NCI-H1105 treated with DMSO at 0.1 percent for 48 hours (cell line): ENCODE measurements at places on chromosomes 12 and 14.

GRCh38 chr14:56633544-56633943, 53.9 kb downstream of the TMEM260 start:
- no peak for DNase-seq

DNA sequence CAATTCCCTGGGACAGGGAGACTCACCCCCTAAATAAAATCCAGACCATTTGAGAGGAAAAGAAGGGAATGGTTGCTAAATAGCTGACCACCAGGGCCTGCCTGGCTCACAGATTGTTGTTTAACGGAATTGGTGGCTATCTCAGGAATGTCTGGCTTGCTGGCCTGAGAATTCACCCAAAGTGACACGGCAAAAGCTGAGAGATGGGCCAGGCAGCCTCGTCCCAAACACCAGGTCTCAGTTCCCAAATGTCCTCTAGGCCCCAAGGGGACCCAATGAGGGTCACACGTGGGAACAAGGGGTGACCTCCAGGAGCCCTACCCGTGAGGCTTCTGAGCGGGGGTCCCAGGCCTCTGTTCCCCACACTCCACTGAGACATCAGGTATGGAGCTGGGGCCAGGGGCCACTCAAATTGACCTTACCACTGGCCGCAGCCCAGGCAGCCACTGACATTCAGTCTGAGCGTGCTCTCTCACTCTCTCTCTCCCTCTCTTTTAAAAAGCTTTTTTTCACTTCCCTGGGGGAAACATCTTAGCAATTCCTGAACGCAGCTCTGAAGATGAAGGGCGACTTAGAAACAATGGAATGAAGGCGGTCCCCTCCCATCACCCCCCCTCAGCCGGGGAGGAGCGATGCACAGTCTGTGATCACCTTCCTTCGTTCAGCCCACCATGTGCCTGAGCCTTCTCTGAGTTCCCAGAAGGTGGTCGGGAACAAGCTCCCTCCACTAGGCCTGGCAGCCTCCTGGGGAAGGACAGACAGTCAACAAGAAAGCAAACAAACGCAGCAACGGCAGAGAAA, 131.2 kb downstream of the SCARB1 start:
- no peak for DNase-seq

- DNase-seq: no peak
These were observed 95.4 kb downstream of the DUSP16 start for GRCh38 chr12:12467264-12467663.

DNA sequence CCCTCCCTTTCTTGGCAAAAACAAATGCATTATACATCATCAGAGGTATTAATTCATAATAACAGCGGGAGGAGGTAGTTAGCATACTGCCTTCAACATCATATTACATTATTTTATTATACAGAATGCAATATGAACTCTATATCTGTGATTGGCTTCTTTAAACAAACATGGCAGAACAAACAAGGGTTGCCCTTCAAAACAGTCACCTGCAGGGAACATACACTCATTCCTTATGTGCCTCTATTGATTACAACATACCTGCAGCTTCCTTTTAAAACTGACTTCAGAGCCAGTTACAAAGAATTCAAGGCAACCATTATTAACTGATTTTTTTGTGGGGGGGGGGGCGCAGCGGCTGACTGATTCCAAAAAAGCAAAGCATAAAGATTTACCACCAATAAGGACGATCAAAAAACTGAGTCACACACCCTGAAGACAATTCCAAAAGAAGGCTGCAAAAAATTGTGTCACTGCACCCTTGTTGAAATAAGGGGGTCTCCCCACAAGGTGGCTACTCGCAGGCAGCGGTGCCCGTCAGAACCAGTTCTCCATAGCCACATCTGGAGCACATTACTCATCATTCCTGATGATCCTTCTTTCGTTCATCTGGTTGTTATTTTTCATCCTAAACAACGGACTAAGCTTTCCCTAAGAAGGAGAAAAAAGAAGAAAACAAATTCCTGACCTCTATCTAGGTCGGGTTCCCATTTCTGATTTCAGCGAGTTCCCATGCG, 51.8 kb downstream of the SMUG1 start:
- no peak for DNase-seq

DNA sequence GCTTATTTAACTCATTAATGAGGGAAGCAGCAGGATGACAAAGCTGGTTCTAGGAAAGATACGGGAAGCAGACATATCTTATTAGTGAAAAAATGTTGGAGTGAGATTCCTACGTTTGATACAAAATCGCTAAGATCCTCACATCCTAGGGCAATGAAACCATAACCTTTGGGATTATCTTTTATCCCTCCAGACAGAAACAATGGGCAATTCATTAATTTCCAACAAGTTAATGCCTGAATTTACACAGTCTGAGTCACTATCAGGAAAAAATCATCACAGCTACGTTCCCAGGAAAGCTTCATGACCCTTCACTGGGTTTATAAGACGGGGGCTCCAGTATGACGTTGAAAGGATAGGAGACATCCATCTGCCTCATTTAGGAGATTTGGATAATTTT, 45.0 kb downstream of the SLC24A4 start:
- DNase-seq: no peak

DNA sequence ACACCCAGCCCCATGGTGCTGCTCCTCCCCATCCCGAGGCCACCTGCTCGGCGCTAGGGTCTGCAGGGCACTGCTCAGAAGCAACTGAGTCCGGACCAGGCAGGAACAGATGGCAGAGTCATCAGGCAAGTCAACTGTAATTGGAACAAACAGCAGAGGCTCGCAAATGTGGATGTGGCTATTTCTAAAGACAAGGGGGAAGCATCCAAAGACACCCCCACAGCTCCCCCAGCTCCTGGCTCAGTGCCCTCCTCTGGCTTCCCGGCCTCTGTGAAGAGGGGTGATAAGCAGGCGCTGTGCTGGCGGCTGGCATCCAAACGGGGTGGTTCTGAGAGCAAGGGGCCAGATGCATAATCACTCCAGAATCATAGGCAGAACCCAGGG, 125.6 kb downstream of the PIWIL1 start:
- no peak for DNase-seq

DNA sequence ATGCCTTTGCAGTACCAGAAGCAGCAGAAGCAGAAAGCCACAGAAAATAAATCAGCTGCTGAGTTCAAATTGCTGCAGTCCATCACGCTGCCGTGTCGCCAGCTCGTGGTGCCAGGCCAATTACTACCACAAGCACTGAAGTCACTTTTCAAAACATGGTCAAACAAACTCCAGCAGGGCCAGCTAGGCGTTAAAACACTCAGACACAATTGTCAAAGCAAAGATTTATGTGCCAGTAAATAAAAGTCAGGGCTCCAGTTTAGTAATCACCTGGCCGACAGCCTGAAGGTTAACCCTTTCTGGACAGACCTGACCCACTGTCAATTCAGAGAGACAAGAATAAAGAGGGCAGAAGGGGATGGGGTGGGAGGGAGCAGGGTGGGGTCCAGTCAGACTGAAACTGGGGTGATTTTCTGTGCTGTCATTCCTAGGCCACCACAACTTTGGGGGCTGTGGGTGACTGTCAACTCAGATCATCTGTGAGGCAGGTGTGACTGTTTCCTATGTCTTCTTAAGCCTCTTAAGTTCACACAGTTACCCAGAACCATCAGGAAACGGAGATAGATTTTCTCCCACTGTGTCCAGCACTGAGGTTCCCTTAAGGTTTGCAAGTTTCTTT, 109.8 kb upstream of the FUT8 start:
- peak; percentile 85 for DNase-seq

- DNase-seq: no peak
These were observed 30.9 kb downstream of the NIN start for GRCh38 chr14:50800032-50800431.

DNA sequence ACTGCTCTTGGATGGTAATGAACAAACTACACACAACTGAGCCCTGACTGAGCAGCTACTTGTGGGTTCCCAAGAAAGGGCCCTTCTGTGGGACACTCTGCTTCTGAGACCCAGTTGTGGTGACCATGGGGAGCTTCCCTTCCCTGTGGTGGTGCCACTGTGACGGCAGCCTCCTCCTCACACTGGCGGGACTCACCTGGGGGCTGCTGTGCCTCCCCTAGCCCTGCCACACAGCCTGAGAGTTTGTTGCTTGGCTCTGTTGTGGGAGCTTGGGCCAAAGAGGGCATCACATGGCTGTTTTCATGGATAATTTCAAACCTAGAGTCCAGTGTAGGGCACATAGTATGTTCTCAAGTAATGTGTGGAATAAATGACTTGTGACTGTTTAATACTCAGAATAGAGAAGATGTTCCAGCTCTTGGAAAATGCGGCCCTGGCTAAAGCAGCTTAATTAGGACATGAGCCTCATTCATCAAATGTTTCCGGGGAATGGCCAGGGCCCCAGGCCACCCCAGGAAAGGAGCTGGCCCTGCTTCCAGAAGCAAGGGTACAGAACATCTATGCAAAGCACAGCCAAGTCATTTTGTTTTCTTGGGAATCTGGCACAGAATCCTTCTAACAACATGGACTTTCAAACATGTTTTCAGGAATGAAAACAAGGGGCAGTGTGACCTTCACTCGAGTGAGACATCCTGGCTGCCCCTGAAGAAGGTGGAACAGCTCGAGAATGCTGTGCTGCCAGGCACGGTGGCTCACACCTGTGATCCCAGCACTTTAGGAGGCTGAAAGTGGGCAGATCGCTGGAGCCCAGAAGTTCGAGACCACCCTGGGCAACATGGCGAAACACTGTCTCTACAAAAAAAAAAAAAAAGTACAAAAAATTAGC, 21.2 kb downstream of the ZFYVE21 start:
- DNase-seq: no peak

- DNase-seq: no peak
These were observed 60.3 kb upstream of the BCL2L14 start for GRCh38 chr12:12010277-12011039.

DNA sequence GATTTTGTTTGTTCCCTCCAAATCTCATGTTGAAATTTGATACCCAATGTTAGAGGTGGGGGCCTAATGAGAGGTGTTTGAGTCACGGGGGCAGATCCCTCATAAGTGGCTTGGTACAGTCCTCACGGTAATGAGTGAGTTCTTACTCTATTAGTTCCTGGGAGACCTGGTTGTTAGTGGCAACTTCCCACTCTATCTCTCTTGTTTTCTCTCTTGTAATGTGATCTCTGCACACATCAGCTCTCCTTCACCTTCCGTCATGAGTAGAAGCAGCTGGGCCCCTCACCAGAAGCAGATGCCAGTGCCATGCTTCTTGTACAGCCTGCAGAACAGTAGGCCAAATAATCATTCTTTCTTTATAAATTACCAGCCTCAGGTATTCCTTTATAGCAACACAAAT, 29.6 kb upstream of the KCNK10 start:
- DNase-seq: peak; percentile 97

- no peak for DNase-seq
These were observed 10.3 kb downstream of the KIF26A start for GRCh38 chr14:104148433-104149277.

DNA sequence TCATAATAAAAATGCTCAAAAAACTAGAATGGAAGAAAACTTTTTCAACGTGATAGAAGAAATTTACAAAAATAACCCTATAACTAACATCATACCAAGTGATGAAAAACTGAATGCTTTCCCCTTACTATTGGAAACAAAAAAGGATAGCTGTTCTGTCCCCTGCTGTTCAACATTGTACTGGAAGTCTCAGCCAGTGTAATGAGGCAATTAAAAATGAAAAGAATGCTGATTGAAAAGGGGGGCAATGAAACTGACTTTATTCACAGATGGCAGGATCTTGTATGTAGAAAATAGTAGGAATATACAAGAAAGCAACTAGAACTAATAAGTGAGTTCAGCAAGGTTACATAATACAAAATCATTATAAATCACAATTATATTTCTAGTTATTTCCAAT, 337.9 kb upstream of the KITLG start:
- DNase-seq: no peak

- DNase-seq: no peak
These were observed 12.5 kb downstream of the GALNT6 start for GRCh38 chr12:51378749-51379148.

DNA sequence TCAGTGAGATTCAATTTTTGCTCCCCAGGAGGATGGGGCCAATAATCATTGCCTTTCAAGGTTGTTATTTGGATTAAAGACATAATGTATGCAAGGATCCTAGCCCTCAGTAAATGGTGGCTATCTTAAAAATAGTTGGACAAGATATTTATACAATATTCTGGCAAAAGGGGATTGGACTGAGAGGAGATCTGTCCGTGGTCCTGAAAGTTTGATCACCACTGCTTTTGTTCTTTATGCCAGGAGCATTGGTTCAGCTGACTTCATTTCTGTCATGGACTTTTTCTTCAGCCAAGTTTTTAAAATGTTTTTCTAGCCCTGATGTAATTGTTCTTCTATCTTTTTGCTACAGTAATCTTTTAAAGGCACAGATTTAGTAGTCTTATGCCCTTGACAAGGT, 70.2 kb upstream of the TCL1A start:
- DNase-seq: no peak

DNA sequence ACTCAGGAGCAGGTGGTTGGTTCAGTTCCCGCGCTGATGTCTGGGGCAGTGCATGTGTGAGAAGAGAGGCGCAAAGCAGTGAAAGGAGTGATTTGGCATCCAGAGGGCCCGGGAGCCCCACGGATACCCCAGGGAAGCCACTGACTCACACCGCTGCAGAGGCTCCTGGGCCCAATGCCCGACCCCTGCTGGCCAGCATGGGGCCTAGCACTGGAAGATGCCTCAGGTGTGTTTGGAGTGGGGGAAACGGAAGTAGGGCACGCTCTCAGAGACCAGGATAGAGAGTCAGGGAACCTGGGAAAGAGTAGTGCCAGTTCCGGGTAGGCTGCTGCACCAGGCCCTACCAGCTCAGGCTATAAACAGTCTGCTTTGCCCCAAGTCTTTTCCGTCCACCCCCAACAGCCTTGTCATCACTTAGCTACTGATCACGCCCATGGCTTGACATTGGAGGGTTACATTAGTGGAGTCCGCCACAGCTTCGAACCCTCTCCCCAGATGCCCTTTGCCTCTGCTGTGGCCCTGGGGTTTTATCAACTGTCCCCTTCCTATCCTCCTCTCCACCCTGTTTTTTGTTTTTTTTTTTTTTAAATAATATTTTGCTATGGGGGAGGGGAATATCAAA, 9.5 kb upstream of the CSAD start:
- DNase-seq: peak; percentile 6

DNA sequence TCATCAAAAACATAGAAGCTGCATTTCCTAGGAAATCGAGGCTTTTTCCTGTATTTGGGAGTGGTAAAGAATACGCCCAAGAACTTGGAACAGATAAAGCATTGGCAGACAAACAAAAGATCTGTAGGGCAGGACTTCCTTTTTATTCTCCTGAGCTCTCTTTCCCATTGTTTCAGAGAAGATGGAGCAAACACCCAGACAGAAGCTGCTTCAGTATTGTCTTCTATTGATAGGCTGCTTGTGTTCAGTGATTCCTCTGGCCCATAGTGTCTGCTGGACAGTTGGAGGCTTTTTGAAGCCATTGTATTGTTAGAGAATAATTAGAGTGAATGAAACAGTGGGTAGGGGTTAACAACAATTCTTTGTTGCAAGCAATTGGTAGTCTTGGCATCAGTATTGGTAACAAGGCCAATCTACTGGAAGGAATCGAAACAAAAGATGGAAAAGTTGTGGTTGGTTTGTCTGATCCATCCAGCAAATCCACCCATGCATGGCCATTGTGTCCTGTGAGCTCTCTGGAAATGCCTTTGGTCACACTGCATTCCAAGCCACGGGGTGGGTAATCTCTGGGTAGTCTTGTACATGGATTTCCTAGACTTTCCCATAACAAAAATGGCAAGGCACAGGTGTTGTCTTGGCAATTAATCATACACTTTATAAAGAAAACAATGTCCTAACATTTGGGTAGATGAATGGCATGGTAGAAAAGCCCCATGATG, 424.8 kb downstream of the RAD51B start:
- DNase-seq: no peak
